GM12892 (cell line): ENCODE measurements at places on chromosomes 13 and 19.
A peak's percentile ranks its signal among the peaks of the same experiment; 100 is the strongest.

DNA sequence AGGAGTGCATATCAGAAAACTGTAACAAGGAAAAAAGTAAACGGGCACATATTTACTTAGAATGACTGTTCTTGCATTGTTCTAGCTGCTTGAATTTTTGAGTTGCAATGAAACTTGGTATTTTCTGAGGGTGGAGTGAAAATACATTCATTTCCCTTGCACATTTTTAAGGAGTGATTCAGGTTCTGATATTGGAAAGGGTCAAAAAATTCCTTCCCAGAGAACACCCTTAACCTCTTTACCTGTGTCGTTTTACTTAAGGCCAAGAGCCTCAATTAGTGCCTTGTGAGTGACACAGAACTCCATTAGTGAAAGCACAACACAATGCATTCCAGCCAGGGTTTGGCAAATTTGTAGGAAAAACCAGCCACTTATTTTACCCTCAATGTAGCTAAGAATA lies 2.3 kb downstream of the ITGBL1 start:
- no peak for DNase-seq

- no peak for DNase-seq
Observed at GRCh38 chr19:46692918-46693722, 23.8 kb downstream of the PRKD2 start.

DNA sequence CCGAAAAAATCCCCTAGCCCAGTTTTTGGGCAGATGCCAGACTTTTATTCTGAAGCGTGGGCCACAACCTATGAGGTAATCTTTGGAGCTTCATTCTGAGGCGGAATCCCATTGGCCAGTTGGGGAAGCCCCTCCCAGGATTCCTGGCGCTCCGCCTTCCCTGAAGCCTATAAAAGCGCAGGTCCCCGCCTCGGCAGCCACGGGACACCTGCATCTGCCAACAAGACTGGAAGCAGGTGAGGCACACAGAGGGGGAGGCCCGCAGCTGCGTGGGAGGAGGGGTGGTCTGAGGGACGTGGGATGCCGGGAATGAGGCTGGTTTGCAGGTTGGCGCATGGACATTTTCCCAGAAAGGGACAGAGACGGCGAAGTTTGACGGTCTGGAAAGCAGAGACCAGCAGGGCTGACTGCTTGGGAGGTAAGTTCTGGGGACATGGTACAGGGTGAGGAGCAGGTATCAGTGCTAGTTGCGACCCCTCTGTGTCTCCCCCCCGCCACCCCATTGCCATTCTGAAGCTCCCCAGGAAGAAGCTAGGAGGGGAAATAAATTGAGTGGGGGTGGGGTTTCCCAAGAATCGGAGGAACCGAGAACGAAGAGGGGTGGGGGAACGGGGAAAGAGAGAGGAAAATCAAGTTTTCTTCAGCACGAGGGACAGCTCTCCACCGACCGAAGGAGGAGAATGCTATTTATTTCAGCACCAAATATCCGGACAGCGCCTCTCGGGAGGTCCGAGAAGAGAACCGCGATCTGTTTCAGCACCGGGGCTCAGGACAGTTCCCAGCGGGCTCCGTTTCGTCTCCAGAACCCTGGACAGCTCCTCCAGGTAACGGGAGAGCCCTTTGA lies 22.4 kb upstream of the FEM1A start:
- DNase-seq, result peak; percentile 64

DNA sequence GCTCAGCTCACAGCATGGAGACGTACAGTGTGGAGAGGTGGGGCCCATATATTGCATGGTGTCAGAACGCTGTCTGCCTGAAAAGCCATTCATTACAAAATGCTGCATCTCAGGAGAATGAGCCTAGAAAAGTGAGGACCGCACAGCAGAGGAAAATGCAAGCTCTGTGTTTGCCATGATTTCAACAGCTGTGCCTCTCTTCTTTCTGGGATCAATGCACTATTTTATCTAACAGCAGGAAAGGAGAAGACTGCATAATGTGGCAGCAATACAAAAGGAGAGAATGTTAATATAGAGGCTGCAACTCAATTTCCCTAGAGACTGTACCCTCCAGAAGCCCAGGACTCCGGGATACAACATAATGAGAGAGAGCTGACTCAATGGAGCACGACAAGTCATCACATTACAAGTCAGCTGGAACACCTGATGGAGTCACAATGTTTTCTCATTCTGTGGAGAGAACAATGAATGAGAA lies 368.0 kb downstream of the FGF14 start:
- no peak for DNase-seq

- DNase-seq, result no peak
Observed at GRCh38 chr19:42111811-42112210, 20.4 kb downstream of the POU2F2 start.
